Right ventricle myocardium inferior (tissue), 1 donor: ENCODE measurements at places on chromosomes 2 and 18. TPM values are rescaled to one million over a fixed set of nuclear protein-coding genes. Genes with fewer than 3 reads are reported as not detected.

TMEM214 gene
- 32.7 TPM for total RNA-seq

KRTCAP3 gene
- 0.60 TPM for total RNA-seq

BOLL gene
- total RNA-seq = not detected

SERPINB13 gene
- not detected for total RNA-seq

SLC14A1 gene
- total RNA-seq = 24.9 TPM

PPIG gene
- 34.7 TPM for total RNA-seq

AQP12A gene
- total RNA-seq = not detected

CHRND gene
- not detected for total RNA-seq

RAB27B gene
- total RNA-seq = 0.08 TPM

GALNT14 gene
- total RNA-seq = 0.38 TPM

KIF5C gene
- total RNA-seq = 0.87 TPM

IL36A gene
- not detected for total RNA-seq

ATP6V1B1 gene
- total RNA-seq = not detected

FOXD4L1 gene
- not detected for total RNA-seq

PPP1CB gene
- 397 TPM for total RNA-seq

MYL1 gene
- not detected for total RNA-seq

CYS1 gene
- 3.2 TPM for total RNA-seq

FSHR gene
- 0.14 TPM for total RNA-seq

SDC1 gene
- total RNA-seq = 0.68 TPM

LINC00305 gene
- total RNA-seq = not detected

ITGB6 gene
- total RNA-seq = 5.0 TPM

PLB1 gene
- total RNA-seq = 3.0 TPM

INHBB gene
- 7.1 TPM for total RNA-seq

CRACDL gene
- 3.9 TPM for total RNA-seq

SPHKAP gene
- 107 TPM for total RNA-seq

SETBP1 gene
- total RNA-seq = 7.1 TPM

NT5C1B gene
- total RNA-seq = not detected

TBR1 gene
- not detected for total RNA-seq

ACVR1C gene
- 0.81 TPM for total RNA-seq

CNGA3 gene
- not detected for total RNA-seq

LYPD6B gene
- total RNA-seq = not detected

ADCYAP1 gene
- not detected for total RNA-seq

MAP2 gene
- total RNA-seq = 4.1 TPM

CYP20A1 gene
- 11.4 TPM for total RNA-seq

RAB6C gene
- total RNA-seq = 0.16 TPM

ZNG1B gene
- 33.9 TPM for total RNA-seq

DES gene
- 13,356 TPM for total RNA-seq

TGFBRAP1 gene
- 10.3 TPM for total RNA-seq

ONECUT2 gene
- total RNA-seq = 0.03 TPM

PTPRN gene
- not detected for total RNA-seq

EMILIN2 gene
- 24.6 TPM for total RNA-seq

CCT4 gene
- total RNA-seq = 105 TPM

COL3A1 gene
- total RNA-seq = 72.7 TPM

SLC30A3 gene
- total RNA-seq = 10.1 TPM

PTH2R gene
- not detected for total RNA-seq

MAP3K19 gene
- total RNA-seq = not detected

TMEM37 gene
- total RNA-seq = 4.5 TPM

ZNF514 gene
- 15.3 TPM for total RNA-seq

OR6B2 gene
- total RNA-seq = not detected

MROH2A gene
- total RNA-seq = not detected

UPP2 gene
- not detected for total RNA-seq

TRIM43 gene
- not detected for total RNA-seq

DAPL1 gene
- total RNA-seq = not detected

ALKAL2 gene
- total RNA-seq = 0.62 TPM

DSEL gene
- 2.1 TPM for total RNA-seq
